ENCODE measurements at places on chromosomes 4 and X.

DNA sequence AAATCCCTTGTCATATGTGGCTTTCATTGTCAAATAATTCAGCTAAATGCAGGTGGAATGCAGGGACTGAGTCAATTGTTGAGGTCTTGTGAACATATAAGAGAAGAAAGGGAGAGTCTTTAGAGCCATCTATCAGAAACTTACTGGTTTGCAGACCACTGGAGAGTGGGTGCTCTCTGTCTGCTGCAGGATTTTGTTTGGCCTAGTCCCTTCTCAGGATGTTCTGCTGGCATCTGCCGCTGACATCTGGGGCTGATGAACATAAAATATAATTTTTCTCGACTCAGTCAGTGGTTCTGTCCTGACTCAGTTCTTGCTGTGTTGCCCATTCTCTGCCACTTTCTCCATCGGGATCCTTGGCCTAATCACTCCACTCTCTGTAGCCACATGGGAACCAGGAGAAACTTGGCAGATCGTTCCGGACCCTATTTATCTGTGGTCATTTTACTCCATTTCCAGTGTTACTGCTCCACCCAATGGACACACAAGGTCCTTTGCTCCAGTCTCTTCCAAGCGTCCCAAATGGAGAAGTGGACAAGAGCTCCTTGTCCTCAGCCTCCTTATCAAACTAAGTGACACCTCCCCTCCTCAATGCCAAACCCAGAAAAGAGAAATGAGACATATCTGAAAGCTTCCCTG is 436.2 kb downstream of the FAT4 start:
- no peak for DNase-seq

DNA sequence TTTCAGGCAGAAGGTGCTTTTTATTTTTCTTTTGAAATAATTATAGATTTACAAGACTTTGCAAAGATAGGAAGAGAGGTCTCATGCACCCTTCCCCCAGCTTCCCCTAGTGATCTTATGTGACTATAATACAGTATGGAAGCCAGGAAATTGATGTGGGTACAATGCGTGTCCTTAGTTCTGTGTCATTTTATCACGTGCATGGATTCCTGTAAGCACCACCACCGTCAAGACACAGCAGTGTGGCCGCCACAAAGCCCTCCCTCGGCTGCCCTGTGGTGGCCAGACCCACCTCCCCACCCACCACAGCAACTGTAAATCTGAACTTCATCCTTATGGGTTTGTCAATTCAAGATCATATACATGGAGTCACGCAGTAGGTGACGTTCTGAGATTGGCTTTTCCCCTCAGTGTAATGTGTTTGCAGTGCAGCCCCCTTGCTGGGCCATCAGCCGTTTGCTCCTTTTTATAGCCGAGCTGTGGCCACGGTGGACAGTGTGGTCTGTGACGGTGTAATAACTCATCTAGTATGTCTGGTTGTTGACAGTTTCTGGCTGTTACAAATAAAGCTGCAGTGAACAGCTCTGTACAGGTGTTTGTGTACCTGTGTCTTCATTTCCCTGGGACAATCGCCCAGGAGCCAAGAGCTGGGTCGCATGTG is 10.9 kb upstream of the HTRA3 start:
- DNase-seq: no peak

DNA sequence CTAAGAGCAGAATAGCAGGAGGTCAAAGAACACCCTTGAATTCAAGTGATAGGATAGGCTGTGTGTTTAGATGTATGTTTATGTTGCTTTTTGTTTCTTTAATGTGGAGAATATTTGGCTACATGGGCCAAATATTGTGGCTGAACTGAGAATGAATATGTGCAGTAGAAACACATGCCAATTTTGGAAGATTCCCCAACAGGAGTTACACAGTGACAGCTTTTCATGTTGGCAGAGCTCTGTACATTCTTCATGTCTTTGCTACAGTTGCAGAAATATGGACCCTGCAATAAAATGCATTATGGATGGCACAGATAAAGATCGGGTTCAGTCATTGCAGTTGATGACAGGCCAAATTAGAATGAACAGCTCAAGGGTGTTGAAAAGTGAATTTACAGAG is 82.8 kb upstream of the SLC4A4 start:
- DNase-seq: no peak

- no peak for DNase-seq
Measured at GRCh38 chr4:83703752-83704151, 167.8 kb downstream of the GPAT3 start.

DNA sequence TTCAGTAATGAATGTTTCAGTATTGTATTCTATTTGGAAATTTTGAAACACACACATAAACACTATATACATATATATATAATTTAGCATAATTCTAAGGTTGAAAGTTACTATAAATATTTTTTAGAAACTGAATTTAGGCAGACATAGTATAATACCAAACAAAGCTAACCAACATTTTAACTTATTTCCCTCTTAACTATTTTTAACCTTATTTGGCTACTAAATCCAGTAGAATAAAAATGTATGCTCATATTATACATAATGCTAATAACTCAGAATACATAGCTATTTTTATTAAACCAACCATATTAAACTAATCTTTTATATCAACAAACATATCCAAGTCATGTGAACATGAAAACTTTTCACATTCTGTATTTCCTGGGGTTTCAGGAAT is 563.6 kb downstream of the ADGRL3 start:
- DNase-seq: no peak

DNA sequence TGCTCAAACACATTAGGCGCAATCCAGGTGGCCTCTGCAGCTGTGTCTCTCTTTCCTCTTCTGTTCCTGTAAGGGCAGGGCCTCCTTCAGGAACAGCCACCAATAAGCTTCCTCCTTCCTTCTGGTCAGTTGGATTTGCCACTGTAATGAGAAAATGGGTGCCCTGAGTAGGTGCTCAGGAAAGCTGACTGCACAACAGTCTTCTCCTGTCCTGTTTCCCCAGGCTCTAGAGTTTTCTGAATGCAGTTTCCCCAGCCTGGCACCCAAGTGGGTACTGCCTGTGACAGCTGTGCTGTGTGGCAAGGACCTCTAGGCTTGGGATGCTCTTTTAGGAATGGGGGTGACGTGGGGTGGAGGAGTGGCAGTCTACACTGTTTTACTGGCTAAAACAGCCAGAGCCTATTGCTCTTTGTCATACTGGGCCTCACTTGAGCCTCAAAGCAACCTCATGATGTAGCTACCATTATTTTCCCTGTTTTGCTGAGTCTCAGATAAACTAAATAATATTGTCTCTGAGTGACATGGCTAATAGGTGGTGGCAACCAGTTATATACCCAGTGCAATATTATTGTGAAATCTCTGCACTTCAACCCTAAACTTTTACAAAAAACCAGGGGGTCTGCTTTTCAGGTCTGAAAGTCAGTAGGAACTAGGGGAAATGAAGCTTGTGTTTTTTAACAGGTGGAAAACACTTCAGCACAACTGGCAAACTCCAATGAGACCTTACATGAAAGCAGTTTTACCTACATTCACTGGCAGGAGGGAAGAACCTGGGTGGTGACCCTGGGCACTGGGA is 1.2 kb downstream of the CXCL2 start:
- DNase-seq: no peak

GRCh38 chr4:153228512-153229140 is 24.4 kb downstream of the TRIM2 start:
- no peak for DNase-seq

GRCh38 chrX:131270080-131270479 is 19.0 kb downstream of the IGSF1 start:
- no peak for DNase-seq

DNA sequence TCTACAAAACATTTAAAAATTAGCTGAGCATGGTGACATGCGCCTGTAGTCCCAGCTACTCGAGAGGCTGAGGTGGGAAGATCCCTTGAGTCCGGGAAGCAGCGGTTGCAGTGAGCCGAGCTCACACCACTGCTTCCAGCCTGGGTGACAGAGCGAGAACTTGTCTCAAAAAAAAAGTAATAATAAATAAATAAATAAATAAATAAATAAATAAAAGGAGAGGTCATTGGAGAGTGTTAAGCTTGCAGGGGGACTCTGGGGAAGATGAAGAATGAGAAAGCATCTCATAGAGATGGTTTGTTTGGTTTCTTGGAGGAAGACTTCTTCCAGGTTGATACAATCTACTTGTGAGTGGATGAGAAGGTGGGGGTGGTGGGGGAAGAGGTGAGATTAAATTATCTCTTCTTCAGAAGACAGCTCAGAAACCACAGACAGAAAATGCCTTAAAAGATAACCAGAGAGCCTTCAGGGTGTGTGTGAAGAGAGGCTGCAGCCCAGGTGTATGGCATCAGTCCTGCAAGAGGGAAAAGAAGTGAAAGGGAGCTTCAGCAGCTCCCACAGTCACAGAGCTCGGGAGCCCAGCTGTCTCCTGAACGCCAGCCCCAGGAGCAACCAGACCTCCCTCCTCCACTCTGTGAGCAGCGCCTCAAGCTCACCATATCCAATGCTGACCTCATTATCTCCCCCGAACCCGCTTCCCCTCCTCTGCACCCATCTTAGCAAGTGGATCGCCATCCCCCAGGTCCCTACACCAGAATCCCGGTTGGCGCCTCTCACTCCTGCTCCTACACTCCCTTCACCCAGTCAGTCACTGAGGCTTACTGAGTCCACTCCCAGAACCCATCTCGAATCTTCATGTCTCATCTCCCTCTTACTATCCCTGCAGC is 48.2 kb downstream of the RBM47 start:
- DNase-seq: no peak

- no peak for DNase-seq
Measured at GRCh38 chrX:136272325-136272724, 21.1 kb upstream of the MAP7D3 start.

- DNase-seq: no peak
Measured at GRCh38 chr4:92455951-92456350, 152.2 kb downstream of the GRID2 start.

DNA sequence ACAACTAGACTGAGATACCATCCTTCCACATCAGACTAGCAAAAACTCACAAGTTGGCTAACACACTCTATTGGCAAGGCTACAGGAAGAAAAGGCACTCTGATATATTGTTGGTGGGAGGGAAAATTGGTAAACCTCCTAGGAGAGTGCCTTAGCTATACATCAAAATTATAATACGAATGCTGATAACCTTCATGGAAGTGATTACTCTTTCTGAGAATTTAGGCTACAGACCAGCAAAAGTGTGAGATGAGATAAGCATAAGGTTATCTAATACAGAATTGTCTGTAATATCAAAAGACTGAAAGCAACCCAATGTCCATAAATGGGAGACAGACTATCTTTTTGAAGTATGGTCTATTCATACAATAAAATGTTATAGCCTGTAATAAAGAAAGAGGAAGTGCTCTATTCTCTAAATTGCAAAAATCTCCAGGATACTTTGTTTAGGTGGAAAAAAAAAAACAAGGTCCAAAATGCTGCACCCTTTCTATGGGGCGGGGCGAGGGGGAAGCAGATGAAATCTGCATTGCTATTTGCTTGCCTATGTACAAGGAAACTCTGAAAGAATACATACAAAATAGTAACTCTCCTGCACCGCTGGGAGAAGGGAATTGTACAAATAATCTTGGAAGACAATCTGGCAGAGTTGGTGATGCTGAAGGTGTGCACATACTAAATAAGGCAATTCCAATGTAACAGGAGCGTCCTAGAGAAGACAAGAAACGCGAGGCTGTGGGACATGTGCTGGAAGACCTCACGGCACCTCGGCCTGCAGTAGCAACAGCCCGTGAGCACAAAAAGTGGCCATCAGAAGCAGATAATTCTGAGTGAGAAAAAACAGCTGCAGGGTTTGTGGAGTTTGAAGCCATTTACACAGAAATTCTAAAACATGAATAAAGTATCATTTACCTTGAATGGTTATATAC is 109.7 kb downstream of the AFAP1 start:
- no peak for DNase-seq

All from activated T-helper 1 cell treated with anti-CD3 and anti-CD28 coated beads, Interleukin-2, amount 50 U/mL, for 16 hours (primary cell).